ENCODE measurements at places on chromosomes 4 and X.

GRCh38 chr4:3779509-3779908 lies 13.3 kb downstream of the ADRA2C start:
- DNase-seq = no peak

DNA sequence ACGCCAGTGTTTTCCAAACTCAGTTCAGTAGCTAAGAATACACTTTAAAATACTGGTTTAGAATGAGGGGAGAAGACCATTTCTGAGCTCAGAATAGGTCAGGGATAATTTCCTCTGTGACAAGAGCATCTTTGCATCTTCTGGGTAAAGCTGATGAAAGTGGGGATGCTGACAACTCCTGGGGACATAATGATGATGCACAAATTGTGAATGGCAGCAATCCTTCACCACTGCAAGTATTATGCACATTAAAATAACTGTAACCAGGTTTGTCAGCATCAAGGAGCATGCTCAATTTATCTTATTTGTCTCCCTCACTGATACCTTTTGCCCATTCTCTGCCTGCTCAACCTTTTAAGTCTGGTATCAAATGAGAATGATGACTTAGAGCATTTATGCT lies 248.2 kb downstream of the EPHA5 start:
- no peak for DNase-seq

DNA sequence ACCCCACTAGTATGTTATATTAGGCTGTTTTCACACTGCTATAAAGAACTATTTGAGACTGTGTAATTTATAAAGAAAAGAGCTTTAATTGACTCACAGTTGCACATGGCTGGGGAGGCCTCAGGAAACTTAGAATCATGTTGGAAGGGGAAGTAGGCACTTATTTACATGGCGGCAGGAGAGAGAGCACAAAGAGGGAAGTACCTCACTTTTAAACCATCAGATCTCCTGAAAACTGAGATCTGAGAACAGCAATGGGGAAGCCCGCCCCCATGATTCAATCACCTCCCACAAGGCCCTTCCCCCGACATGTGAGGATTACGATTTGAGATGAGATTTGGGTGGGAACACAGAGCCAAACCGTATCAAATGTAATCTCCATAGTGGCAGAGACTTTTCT lies 45.4 kb upstream of the XK start:
- no peak for DNase-seq

- no peak for DNase-seq
Measured at GRCh38 chrX:12843061-12843667, 23.7 kb upstream of the TLR7 start.

GRCh38 chrX:118577041-118577440 lies 81.4 kb downstream of the DOCK11 start:
- DNase-seq = no peak

- no peak for DNase-seq
Measured at GRCh38 chr4:151921386-151921785, 160.6 kb upstream of the GATB start.

GRCh38 chr4:137934911-137935310 lies 307.2 kb downstream of the SLC7A11 start:
- DNase-seq = no peak

- DNase-seq = no peak
Measured at GRCh38 chrX:3443184-3443583, 96.7 kb upstream of the MXRA5 start.

DNA sequence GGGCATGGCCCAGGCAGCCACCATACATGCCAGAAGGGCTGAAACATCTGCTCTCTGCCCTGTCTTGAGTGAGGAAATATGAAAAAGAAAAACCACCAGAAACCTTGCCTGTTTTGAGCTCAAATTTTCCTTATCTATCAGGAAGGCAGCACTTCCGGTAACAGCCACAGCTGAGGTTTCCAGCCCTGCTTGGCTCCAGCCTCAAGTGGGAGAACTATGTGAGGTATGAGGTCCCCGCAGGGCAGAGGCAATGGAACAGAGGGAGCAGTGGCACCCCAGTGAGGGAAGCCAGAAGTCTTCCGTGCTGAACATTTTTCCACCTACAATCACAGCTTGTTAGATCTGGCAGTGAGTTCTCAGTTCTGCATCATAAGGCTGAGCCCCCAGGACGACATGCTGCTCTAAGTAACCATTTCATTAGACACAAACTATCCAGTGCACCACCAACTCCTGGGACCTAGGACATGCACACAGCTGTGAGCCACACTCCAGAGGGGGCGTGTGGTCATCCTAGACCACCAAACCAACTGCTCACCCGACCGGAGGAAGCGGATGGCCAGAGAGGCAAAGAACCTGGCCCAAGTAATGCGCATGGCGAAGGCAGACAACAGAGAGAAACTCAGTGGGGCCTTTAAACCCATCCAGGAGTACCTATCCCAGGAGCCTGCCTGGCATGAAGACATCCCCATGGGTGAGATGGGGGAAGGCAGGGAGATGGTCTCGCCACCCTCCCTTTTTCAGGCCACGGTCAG lies 22.6 kb downstream of the WDR1 start:
- DNase-seq = no peak

DNA sequence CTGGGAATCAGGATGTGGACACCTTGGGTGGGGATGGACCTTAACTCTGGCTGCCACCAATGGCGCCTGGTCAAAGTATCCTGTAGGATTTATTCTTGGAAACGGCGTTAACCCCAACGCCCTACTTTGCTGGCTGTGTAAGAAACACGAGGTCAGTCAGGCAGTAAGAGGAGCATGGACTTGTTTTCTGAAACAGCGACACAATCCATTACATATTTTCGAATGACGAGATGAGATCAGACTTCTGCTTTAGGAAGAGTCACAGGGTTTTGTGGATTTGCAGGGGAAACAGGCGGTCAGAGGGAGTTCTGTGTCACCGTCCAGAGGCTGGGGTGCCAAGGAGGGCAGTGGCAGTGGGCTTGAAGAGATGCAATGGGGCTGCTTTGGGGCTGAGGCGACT lies 92.2 kb downstream of the TBL1X start:
- DNase-seq = no peak

DNA sequence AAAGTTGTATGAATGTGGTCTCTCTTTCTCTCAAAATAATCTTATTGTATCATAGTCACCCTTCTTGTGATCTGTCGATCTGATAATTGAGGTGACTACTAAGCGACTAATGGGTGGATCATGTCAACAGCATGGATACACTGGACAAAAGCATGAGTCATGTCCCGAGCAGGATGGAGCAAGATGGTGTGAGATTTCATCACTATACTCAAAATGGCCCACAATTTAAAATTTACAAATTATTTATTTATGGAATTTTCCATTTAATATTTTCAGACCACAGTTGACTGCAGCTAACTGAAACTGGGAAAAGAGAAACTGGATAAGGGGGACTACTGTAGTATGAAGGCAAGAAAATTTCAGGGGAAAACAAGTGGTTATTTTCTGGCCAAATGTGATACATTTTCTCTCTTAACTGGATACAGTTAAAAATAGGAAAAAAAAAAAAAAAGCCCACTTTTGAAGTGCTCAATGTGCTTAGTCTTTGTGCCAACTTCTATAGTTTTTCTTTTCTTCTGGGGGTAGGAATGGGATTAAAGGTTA lies 25.3 kb downstream of the FAM241A start:
- DNase-seq = no peak

DNA sequence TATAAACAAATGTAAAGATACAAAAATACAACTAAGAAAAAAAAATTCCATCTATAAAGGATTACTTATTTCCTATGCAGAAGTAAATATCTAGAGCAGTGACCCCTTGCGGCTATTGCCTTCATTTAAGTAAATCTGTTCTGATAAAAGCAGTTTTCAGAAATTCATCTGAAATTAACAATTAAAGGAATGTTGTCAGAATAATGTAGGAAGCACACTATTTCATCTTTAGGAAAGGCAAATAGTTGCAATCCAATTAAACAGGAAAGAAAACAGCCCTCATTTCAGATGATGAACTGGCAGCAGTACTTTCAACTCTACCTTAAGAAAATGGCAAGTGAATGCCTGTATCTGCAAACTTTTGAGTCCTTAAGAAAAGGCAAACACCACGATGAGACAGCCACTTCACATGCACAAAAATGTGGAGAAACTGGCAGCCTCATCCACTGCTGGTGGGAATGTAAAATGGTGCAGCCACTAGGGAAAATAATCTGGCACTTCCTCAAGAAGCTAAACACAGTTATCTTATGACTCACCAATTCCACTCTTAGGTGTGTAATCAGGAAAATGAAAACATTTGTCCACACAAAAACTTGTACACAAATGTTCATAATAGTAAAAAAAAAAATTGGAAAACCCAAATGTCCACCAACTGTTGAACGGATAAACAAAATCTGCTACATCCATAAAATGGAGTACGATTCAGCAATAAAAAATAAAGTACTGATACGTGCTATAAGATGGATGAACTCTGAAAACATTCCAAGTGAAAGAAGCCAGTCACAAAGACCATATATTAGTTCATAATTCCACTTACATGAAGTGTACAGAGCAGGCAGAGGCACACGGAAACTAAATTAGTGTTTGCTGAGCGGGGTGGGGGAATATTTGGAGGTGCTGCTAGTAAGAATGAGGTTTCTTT lies 2.0 kb upstream of the THAP9 start:
- no peak for DNase-seq

DNA sequence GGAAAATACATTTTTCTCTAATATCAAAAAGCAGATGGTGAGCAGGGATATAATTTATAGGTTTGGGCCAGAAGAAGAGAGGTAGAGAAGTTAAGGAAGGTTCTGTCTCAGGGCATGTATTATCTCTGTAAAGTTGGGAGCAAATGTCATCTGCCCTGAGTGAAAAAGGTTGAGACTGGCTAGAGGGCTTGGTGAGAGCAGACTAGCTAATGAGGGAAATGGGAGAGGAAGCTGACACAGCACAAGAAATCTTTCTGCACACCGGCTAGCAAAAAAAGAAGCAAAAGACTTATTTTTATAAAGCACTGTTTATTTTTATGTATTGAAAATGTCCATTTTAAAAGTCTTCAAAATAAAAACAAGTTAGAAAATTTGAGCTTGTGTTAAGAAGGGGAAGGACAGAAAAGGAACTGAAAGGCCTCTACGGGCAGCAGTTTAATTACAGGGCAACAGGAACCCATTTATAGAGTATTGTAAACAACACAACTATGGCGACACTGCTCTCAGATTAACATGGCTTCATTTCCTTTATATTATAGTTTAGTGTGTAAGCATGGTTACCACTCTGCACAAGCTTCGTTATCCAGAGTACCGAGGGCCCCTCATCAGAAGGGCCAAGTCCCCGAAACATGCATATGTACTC lies 17.4 kb downstream of the CD40LG start:
- DNase-seq = peak; percentile 27

DNA sequence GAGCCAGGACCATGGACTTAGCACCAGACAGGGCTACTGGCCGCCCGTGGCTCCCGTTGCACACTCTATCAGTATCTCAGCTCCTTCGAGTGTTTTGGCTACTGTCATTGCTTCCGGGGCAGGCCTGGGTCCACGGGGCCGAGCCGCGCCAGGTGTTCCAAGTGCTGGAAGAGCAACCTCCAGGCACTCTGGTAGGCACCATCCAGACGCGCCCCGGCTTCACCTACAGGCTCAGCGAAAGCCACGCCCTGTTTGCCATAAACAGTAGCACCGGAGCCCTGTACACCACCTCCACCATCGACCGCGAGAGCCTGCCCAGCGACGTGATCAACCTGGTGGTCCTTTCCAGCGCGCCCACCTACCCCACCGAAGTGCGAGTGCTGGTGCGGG lies 1.6 kb downstream of the FAT4 start:
- no peak for DNase-seq

DNA sequence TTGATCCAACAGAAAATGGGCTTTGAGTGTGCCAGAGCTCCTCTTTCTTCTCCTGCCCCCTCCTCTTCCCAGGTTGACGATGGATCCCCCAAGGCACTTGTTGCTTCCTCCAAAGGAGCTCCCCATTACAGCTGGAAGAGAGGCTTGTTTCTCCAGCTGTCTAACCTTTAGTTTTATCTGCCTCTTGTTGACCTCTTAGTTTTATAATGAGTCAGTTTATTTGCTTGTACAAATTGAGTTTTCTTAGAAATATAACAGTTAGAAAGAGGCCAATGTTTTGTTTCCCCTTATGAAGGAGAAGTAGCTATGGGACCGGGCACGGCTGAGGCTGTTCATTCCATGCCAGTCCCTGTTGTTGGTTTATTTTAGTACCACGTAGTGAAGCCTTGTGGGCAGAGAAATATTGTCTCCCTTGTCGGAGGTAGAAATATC lies 158.2 kb downstream of the SPRY1 start:
- no peak for DNase-seq

DNA sequence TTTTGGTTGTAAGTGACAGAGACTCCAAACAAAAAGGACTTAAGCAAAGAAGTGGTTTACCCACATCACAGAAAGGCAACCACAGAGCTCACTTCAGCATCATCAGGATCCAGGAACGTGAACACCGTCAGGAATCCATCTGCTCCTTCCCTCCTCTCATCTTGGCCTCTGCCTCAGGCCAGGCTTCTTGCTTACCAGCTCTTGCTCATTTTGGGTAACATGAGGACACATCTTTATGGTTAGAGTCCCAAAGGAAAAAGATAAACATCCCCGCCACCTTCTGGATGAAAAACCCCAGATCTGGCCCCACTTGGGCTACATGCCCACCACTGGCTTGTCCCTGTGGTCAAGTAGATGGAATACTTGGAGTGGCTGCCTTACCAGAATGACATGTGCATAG lies 176.8 kb upstream of the RPL34 start:
- DNase-seq = no peak

- no peak for DNase-seq
Measured at GRCh38 chr4:26787461-26788340, 72.9 kb upstream of the STIM2 start.

- DNase-seq = no peak
Measured at GRCh38 chrX:71053217-71053621, 14.9 kb downstream of the SNX12 start.

- no peak for DNase-seq
Measured at GRCh38 chr4:165470009-165470408, 91.2 kb downstream of the CPE start.

DNA sequence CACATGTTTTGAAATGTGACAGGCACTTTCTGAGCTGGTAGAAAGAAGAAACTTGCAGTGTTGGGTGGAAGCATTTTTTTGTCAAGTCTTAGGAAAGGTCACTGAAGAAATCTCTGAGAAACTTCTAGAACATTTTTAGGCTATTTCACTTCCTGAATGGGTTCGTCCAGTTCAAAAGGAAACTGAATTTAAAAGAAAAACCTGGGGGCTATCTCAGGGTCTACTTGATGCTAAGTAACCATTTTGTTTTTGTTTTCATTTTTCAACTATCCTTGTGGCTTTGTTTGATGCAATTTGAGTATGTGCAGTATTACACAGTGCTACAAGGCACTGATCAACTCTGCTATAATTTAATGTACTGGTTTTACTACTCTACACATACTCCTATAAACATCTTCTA lies 34.0 kb upstream of the AMOT start:
- DNase-seq = no peak

Data from RPMI8226 (cell line).